ENCODE measurements at places on chromosomes 11 and 22. TPM values are rescaled to one million over a fixed set of nuclear protein-coding genes. Genes with fewer than 3 reads are reported as not detected.

DNA sequence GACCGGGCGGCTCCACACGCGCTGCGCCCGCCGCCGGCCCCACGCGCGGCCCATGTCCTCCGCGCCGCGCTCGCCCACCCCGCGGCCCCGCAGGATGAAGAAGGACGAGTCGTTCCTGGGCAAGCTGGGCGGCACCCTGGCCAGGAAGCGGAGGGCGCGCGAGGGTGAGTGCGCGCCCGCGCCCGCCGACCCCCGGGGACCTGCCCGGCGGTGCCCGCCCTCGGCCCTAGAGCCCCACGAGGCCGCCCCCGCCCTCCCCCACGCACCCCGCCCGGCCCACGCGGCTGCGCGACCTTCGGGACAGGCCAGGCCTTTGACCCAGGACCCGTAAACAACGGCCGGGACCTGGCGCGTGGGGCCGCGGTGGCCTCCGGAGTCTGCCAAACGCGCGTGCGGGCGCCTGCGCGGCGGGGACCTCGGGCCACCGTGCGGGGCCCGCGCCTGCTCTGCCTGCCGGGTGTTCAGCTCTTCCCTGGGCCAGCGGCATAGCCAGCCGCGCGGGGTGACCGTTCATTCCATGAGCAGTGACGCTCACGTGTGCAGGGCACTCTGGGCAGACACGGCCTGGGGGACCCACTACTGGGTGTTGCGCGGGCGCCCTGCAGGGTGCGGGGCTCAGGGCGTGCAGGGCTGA lies at the start of gene PARVB:
PARVB (plus strand) TSS at position 15 of the 634 bp plus-strand sequence; CDS start at position 53, 38 bp downstream.
- DNase-seq, result peak; percentile 12

GRCh38 chr11:77073328-77074001 lies 6.7 kb downstream of the CAPN5 start:
- DNase-seq, result no peak

- no peak for DNase-seq
Measured at GRCh38 chr11:3738241-3738640, 59.1 kb downstream of the NUP98 start.

- DNase-seq, result no peak
Measured at GRCh38 chr11:6319001-6319703, 1.1 kb downstream of the CAVIN3 start.

Gene ZNF214
- total RNA-seq, result not detected

Gene UPK3A
- not detected for total RNA-seq

Gene KCNK7
- total RNA-seq, result 3.8 TPM

Gene RAG1
- total RNA-seq, result 0.10 TPM
